ENCODE measurements at places on chromosomes 1 and 21. TPM values are rescaled to one million over a fixed set of nuclear protein-coding genes. Genes with fewer than 3 reads are reported as not detected.

Gene USP33
- total RNA-seq = 51.5 TPM

Gene KRTAP21-3
- total RNA-seq = not detected

Gene BACH1
- 40.3 TPM for total RNA-seq

DNA sequence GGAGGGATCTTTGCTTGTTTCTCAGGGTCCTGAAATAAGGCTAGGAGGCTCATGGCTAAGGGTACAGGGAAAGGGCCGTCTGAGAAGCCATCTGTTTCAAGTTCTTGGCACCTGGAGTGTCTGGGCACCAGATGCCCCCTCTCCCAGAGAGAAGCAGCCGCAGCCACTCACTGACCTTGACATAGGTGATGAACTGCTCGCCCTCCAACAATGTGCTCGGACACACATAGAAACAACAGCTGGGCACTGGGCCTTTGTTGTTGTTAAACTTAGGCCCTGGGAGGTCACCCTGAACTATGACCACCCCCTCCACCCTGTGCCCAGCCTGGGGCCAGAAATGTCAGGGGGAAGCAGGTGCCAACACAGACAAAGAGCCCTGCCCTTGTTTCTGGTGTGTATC is 9.2 kb upstream of the TNNI1 start:
- no peak for DNase-seq
- H3K27ac ChIP-seq = no peak overlapping the region
- no peak overlapping the region for H3K4me3 ChIP-seq
- no peaks in the 10 kb centered on the region for H3K36me3 ChIP-seq

DNA sequence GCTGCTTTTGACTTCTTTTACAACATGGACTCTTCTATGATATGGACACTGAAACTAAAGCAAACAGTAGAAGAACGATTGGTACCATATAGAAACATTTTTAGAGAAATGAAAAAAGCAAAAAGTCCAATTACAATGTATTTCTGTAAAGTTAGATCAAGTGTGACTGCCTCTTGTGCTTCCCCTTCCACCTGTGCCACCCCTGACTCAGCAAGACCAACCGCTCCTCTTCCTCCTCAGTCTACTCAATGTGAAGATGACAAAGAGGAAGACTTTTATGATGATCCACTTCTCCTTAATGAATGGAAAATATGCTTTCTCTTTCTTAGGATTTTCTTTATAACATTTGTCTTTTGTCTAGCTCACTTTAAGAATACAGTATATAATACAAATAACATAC is 66.9 kb downstream of the PHTF1 start:
- H3K4me3 ChIP-seq = no peak overlapping the region
- no peak for DNase-seq
- H3K36me3 ChIP-seq = peaks cover 50% of the 10 kb centered on the region

DNA sequence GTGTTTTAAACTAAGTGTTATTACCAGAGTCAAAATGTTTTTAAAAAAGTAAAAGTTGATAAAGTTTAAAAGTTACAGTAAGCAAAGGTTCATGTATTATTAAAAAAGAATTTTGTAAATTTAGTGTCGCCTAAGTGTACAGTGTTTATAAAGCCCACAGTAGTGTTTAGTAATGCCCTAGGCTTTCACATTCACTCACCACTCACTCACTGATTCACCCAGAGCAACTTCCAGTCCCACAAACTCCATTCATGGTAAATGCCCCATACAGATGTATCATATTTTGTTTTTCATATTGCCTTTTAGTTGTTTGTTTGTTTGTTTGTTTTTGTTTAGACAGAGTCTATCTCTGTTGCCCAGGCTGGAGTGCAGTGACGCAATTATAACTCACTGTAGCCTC is 353.8 kb upstream of the PTBP2 start:
- no peak for DNase-seq
- no peaks in the 10 kb centered on the region for H3K36me3 ChIP-seq
- H3K4me1 ChIP-seq = no peaks in the 10 kb centered on the region
- no peak overlapping the region for H3K4me3 ChIP-seq
- H3K27ac ChIP-seq = no peak overlapping the region

- H3K4me1 ChIP-seq = peaks cover 16% of the 10 kb centered on the region
- peaks cover 7% of the 10 kb centered on the region for H3K36me3 ChIP-seq
- no peak overlapping the region for H3K4me3 ChIP-seq
- no peak overlapping the region for H3K27ac ChIP-seq
- DNase-seq = peak; percentile 68
- peaks cover 15% of the 10 kb centered on the region for H3K27me3 ChIP-seq
Observed at GRCh38 chr1:221714227-221715152, 27.4 kb downstream of the DUSP10 start.

- peaks cover 23% of the 10 kb centered on the region for H3K36me3 ChIP-seq
- no peaks in the 10 kb centered on the region for H3K4me1 ChIP-seq
- DNase-seq = peak; percentile 4
- H3K27ac ChIP-seq = no peak overlapping the region
Observed at GRCh38 chr1:39753132-39754025, 14.7 kb downstream of the PPIE start.

- H3K27ac ChIP-seq = no peak within 1 kb of the TSS
- H3K36me3 ChIP-seq = no peaks in the 10 kb centered on the region
- peaks cover 4% of the 10 kb centered on the region for H3K27me3 ChIP-seq
- peak within 1 kb of the TSS; percentile 97 for H3K4me3 ChIP-seq
- peak; percentile 89 for DNase-seq
- H3K4me1 ChIP-seq = no peaks in the 10 kb centered on the region
Observed at GRCh38 chr1:67832737-67833601, at the start of gene GNG12. GNG12 (minus strand) TSS chr1:67833467; CDS start chr1:67707686, 125,781 bp downstream.

DNA sequence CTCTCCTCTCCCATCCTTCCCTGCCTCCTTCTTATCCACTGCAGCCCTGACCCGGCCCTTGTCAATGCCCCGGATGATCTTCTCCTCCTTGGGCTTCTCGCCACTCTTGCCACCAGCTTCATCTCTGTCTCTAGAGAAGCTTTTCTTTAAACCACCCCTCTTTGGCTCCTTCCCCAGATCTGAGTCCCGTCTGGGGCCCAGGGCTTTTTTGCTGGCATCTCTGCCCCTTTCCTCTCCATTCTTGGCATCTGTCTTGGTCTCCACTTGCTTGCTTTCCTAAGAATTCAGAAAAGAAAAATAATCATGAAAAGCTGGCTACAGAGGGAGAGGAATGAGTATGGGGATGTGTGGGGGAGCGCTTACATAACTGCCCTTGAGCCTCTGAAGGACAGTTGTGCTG is 11.8 kb downstream of the SHISA4 start:
- no peak for DNase-seq
- no peak overlapping the region for H3K27ac ChIP-seq
- no peak overlapping the region for H3K4me3 ChIP-seq
- H3K27me3 ChIP-seq = no peaks in the 10 kb centered on the region
- no peaks in the 10 kb centered on the region for H3K4me1 ChIP-seq

GRCh38 chr1:187032982-187033692 is 204.4 kb downstream of the PLA2G4A start:
- H3K27me3 ChIP-seq = no peaks in the 10 kb centered on the region
- H3K36me3 ChIP-seq = no peaks in the 10 kb centered on the region
- H3K4me1 ChIP-seq = no peaks in the 10 kb centered on the region
- H3K4me3 ChIP-seq = no peak overlapping the region

- no peak overlapping the region for H3K27ac ChIP-seq
- no peak overlapping the region for H3K4me3 ChIP-seq
- H3K27me3 ChIP-seq = no peaks in the 10 kb centered on the region
- peaks cover 33% of the 10 kb centered on the region for H3K36me3 ChIP-seq
Observed at GRCh38 chr1:11799896-11800295, 5.9 kb downstream of the MTHFR start.

Data from H9 (cell line).